ENCODE measurements at places on chromosomes 1 and 21.

GRCh38 chr21:33840771-33841170, 74.8 kb downstream of the ATP5PO start:
- no peak for DNase-seq

- DNase-seq: no peak
Observed at GRCh38 chr21:14797543-14797942, 251.4 kb upstream of the SAMSN1 start.

DNA sequence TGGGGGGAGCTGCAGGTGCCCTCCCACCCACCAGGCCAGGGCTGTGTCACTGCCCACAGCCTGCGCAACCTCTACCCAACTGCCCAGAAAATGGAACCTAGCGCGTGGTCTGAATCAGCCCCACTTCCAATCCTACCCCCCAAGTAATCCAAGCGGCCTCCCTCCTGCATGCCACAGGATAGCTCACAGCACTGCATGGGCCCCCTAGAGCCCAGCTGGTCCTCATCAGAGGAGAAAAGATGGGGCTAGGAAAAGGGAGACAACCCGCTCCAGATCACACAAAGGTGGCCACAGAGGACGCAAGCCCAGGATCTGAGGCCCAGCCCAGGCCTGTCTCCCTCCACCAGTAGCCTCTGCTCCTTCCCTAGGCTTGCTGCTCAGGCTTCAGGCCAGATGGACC, 6.2 kb downstream of the ADGRB2 start:
- no peak for DNase-seq

DNA sequence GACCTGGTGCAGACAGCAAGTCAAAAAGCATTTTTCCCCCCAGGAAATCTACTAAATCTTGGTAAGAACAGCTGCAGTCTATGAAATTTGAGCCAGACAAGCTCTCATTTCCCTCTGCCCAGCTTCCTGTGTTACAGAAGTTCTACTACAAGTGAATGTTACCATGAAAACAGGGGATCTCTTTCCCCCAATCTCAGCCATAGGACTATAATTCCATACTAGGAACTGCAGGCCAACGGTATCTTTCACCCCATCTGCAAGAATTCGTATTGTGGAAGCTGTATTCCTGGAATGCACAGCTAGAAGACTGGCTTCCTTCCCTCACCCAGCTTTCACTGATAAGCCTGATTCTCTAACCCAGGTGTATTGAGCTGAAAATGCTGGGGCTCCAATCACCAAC, 1655.4 kb downstream of the BRINP3 start:
- DNase-seq: no peak

GRCh38 chr1:40842207-40842606, 20.0 kb downstream of the CITED4 start:
- no peak for DNase-seq

DNA sequence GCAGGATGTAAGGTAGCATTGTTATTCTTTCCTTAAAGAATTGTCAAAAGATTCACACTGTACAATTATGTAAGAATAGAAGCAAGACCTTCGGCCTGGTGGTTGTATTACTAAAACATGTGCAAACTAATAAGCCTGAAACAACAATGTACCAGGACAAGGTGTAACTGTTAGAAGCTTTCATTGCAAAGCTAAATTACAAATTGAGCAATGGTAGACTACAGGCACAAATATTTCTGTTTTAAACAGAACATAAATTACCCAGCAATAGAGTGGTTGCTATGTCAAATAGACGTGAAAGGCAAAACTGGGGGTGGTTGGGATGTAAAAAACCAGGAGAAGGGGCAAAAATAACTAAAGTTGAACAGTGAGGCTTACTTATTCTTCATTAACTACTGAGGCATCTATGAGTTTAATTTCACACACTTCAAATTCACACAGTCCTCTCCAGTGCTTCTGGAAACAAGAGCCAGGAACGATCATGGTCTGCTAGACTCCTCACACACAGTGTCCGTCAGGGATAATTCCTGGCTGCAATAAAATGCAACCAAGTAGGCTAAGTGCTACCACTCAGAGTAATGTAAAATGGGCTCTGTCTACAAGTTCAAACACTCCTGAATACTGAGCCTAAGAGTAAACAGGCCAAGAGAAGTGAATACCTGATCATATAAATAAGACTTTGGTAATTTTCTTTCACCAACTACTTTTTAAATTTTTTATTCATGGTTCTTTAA, 39.3 kb upstream of the C1orf198 start:
- DNase-seq: no peak

- DNase-seq: peak; percentile 21
Observed at GRCh38 chr1:108955881-108956280, 7.4 kb downstream of the CLCC1 start.

GRCh38 chr21:27359141-27359540, 392.3 kb upstream of the ADAMTS5 start:
- DNase-seq: no peak

DNA sequence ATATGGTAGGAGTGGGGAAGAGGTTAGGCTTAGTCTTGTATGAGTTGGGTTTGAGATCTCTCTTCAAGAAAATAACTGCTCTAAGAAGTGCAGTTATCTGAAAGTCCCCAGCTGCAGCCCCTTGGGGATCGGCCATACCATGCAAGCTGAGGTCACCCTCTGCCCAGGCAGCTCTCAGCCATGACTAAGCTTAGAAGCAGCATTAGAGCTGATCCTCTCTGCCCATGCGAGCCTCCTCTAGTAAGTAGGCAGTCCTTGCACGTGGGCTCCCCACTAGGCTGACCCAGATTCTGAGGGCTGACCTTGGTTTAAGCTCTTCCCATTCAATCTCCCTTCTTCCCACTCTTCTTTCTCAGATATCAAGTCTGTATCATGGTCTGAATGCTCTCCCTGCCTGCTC, 121.0 kb upstream of the UBE2U start:
- no peak for DNase-seq

Measured in CD4-positive, alpha-beta T cell (primary cell).